ENCODE measurements at places on chromosomes 12 and 14.

DNA sequence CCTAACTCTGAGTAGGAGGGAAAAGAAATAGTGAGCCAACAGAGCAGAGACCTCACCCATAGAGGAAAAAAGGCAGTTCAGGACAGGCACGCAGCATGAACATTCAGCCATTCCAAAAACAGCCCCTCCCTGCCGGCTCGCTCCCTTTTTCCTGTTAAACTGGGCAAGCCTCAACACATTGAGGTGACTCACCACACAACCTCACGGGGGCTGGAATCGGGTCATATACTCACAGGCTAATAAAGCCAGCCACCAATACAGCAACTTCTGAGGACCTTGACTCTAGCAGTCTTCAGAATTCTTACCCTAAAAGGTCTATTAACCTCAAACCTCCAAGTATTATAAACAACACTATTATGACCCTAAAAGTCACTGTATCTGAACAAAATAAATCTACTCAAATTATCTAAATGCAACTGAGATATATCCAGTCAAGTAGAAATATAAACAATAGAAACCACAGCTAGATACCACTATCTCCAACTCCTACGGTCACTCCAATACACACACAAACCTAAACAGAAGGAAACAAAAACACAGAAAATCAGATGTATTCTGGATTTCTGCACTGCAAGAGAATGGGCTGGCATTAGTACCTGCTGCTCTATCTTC lies 6.3 kb downstream of the YBX3 start:
- no peak for DNase-seq

DNA sequence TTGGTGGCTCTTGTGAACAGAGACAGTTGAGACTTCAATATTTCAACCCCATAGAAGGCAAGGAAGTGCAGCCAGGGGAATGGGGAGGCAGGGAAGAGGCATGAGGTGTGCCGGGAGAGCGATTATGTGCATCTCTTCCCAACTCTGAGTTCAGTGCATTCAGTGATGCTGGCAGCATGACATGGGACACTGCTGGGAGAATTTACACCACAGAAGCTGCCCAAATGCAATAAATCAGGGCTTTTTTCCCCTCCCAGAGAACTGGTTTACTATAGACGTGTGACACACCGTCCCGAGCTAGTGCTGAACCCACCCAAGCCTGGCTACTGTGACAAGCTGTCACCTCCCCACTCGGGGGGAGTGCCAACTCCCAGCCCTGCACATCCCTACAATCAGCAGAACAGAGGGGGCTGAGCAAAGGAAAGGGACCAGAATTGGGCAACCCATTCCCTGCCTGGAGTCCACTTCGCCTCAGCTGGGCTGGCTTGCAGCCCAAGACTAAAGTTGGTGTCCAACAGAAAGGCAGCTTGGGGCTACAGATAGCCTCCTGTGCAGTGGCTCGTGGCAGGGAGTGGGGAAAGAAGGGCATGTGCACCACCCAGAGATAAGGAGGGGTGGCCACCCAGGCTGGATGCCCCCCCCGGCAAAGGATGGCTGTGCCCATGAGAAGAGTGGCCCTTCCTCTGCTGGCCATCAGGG lies 16.7 kb downstream of the AHSA1 start:
- no peak for DNase-seq

GRCh38 chr12:4849115-4849541 lies 60.6 kb upstream of the KCNA1 start:
- no peak for DNase-seq

DNA sequence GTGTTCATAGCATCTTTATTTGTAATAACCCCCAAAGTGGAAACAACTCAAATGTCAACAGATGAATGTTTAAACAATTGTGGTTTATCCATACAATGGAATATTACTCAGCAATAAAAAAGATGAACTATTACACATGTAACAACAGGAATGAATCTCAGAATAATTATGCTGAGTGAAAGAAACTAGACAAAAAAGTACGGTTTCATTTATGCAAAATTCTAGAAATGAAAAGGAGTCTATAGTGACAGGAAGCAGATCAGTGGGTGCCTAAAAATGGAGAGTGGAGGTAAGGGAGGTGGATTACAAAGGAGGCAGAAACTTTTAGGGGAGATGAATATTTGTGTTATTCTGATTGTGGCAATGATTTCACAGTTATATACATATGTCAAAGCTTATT lies 4.8 kb downstream of the PRKCH start:
- no peak for DNase-seq

DNA sequence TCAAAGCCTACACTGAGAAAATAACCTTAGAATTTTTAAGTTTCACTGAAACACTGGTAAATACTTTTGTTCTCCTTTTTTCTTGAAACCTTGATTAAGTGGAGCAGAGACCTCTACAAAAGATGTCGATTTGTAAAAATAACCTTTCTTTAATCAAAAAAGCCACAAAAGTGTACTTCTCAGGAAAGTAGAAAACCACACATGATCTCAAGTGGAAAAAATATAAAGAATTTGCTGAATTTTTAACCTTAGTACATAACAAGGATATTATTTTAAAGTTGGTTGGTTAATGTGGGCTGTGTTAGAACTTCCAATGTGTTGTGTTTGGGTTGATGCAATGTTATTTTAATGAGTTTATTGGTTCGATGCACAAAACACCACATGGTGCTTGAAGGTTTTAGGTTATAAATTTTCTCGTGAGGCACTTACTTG lies 8.6 kb downstream of the LGR5 start:
- DNase-seq = no peak

DNA sequence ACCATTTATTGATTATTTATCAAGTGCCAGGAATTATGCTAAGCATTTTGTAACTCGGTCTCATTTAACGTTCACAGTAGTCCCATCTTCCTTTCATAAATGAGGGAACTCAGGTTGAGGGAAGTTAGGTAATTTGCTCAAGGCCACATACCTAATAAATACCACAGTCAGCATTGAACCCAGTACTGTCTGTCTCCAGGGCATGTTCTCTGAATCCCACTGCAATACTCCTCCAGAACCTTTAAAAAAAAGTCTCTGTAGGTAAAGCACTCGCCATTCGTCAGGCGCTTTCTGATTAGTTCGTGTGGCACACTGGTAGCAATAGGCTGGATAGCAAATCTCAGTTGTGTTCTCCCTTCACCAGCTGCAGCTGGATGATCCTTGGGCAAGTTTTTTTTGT lies 14.3 kb downstream of the SLC17A8 start:
- DNase-seq = no peak

Data from NCI-H1092 (cell line).